ENCODE measurements at places on chromosomes 5 and 9. TPM values are rescaled to one million over a fixed set of nuclear protein-coding genes. Genes with fewer than 3 reads are reported as not detected.

GRCh38 chr5:44833249-44833648 lies 24.5 kb downstream of the MRPS30 start:
- DNase-seq, result no peak

DNA sequence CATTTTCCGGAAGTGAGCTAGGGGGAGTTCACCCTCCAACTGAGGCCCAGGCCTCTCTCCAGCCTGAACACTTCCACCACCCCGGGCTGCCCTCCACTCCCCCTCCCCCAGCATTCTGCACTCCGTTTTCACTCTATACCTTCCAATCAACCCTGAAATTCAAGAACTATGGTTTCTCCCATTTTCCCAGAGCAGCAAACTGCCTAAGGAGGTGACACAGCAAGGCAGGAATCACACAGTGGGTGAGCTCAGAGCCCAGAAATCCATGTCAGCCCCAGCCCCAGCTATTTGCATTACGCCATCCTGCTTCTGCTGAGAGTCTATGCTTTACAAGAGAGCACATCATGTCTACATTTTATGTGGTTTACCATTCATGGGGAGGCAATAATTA lies 11.9 kb downstream of the MSX2 start:
- DNase-seq, result no peak

QRFP gene
- polyA plus RNA-seq, result 0.40 TPM

GRCh38 chr9:102439583-102439982 lies 555.5 kb upstream of the CYLC2 start:
- DNase-seq, result no peak

DNA sequence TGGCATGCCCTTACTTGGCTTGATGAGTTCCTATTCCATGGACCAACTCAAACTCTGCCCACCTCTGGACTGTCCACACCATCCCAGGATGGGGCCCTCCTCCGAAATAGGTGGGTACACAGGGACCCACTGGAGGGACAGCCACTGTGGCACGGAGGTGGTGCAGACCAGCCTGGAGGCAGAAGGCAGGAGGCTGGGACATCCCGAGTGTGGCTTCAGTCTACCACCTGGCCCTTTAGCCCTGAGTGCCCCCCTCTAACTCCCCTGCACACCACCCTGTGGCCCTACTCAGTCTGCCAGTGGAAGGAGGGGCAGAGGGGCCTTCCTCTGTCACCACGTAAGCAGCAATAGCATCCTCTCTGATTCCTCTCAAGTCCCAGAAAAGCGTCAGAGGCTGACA lies 3.7 kb downstream of the IL3 start:
- DNase-seq, result no peak

Data from left renal cortex interstitium (tissue), 4 donors.